ENCODE measurements at places on chromosomes 1 and 21.

DNA sequence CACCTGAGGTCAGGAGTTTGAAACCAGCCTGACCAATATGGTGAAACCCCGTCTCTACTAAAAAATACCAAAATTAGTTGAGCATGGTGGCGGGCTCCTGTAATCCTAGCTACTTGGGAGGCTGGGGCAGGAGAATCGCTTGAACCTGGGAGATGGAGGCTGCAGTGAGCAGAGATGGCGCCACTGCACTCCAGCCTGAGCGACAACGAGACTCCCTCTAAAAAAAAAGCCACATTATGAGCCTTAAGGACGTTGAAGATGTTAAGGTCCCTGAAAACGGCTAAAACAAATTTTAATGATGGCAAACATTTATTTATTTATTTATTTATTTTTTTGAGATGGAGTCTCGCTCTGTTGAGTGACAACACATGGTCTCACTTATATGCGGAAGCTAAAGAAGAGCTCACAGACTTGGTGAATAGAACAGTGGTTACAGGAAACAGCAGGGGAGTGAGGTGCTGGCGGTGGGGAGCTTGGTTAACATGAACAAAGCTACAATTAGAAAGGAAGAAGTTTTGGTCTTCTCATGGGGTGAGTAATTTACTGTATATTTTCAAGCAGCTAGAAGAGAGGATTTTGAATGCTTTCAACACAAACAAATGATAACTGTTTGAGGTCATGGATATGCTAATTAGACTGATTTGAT, 47.1 kb downstream of the TCP10L start:
- DNase-seq = peak; percentile 48

DNA sequence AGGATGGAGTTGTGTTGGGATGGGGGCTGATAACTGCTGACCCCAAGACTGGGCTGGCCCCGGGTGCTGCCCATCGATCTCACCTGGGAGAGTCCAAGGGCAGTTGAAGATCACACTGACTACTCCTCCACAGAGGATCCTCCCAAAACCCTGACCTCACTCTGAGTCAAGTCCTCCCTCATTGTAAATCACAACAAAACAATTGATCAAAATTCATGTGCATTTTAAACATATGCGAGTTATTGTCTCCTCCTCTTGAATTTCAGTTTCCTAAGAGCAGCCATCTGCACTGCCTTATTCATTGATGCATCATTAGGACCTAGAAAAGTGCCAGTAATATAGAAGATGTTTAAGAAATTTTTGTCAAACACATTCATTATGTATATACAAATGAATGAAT, 273.6 kb downstream of the C1orf94 start:
- DNase-seq = no peak

DNA sequence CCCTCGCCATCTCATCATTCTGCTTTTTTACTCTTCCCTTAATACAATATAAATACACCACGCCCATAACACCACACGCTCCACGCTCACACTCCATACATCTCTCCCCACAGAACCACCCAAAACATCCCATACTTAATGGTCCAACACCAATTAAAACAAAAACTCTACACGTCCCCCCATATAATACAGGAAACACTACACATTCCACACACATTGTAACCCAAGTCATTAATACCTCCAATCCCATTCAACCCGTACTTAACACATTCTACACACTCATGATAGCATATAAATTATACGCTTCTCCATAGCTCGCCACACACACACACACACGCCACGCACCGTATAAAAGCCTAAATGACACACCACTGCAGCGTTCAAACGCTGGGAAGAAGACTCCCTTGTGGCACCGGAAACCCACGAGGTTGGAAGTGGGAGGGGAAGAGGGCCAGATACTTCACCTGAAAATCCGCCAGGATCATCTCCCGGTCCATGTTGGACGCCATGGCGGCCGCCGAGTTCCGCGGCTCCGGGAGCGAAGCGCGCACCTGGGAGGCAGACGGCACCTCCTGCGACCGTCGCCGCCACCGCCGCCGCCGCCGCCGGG, 659 bp downstream of the FAF1 start:
- DNase-seq = peak; percentile 14

- DNase-seq = no peak
These were observed 18.0 kb downstream of the NLRP3 start for GRCh38 chr1:247434005-247434404.

DNA sequence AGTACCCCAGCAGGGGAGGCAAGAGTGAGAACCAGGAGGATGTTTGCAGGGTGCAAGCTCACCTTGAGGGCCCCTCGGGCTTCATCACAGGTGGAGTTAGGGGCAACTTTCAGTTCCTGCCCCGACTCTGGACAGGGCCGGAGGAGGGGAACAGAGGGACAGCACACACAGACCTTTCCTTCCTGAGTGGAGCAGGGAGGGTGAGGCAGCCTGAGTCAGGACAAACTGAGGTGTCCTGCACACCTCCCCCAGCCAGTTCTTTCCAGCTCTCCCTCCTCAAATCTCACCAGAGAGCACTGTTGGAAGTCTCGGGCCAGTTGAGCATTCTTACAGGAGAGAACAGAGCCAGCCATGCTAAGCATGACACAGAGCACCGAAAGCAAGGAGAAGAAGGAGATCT, 1.5 kb downstream of the ENTREP3 start:
- no peak for DNase-seq

GRCh38 chr1:13775916-13776315, 75.9 kb downstream of the PRDM2 start:
- DNase-seq = no peak

- no peak for DNase-seq
These were observed 154.4 kb downstream of the SETD4 start for GRCh38 chr21:35905963-35906345.

GRCh38 chr1:246544001-246544400, 22.1 kb downstream of the TFB2M start:
- DNase-seq = no peak

GRCh38 chr21:21851657-21852056, 853.4 kb downstream of the NCAM2 start:
- DNase-seq = no peak

DNA sequence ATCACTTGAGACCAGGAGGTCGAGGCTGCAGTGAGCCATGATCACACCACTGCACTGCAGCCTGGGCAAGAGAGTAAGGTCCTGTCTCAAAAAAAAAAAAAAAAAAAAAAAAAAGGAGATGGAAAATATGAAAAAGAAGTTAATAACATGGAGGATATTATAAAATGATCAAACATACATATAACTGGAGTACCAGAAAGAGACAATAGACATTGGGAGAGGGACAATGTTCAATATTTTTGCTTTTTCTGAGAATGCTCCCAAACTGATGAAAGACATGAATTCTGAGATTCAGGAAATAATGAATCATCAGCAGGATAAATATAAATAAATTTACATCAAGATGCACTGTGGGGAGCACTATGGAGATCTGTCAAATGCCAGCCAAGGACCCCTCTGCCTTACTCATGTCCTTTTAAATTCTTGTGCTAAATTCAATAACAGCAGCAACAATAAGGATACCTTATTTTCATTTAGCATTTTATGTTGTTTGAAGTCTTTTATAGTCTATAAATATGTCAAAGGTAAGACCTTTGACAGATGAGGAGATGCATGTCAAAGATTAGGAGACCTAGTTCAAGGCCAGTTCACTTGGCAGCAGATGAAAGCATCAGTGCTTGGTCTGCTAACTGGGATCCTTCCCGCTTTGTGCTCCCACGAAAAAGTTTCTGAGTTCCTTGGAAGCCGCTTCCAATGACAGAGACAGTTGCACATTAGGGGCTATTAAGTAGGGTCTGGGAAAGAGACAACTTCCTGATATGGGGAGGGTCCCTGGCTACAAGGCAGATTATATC, 97.7 kb downstream of the TLR5 start:
- DNase-seq = no peak

DNA sequence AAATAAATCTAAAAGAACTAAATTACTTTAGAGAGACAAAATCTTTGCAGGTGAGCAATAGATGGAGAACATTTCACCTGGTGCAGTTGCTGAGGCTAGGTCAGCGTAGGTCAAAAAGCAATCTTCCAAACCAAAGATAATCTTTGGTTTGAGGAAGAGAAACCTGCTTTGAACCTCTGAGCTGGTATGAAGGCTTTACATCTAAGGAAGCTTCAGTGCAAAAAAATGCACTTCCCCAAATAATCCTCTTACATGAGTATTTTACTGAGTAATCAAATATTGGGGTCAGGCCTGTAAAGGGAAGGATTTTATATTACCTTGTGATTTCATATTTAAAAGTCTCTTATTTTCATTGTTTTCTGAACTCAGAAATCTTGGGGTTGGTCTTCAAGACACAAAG, 223.6 kb downstream of the SRGAP2C start:
- no peak for DNase-seq

All from activated gamma-delta T cell treated with Interleukin-2 at 50 U/mL for 16 hours (primary cell).